Hindlimb muscle (tissue), 1 donor: ENCODE measurements at places on chromosomes 4 and X.

DNA sequence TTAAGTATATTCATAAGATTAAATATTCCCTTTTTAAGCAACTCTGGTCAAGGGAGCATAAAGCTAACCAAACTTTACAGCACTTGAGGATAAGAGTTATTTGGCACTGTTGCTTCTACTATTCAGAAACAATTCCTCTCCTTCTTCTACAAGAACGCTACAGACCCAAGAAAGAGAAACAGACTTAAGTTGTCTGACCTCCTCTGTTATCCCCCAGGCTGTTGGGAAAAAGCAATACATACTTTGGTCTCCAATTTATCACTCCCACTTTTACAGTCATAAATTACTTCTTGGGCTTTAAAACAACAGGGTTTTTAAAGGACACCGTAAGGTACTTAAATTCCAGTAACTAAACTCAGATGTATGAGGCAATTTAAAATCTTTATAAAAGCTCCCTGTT is 147.4 kb downstream of the COL25A1 start:
- DNase-seq = no peak

GRCh38 chrX:458631-459061 is 71.9 kb upstream of the PPP2R3B start:
- DNase-seq = no peak

DNA sequence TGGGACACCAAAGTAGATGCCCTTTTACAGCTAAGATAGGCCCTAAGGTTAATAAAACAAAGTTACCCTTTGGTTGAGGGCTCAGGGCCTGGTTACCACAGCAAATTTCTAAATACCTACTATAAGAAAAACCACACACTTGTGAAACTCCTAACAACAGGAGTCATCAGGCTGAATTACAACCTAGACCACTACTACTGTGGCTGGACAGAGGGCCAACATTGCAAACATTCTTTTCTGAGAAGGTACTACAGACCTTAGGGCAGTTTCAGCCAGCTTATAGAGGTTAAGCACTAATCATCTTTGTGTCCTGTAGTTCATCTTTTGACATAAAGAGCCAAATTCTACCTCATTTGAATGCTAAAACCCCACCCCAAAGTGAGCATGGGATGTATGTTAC is 504.0 kb downstream of the RAPGEF2 start:
- no peak for DNase-seq

GRCh38 chr4:87326460-87326859 is 3.8 kb upstream of the HSD17B13 start:
- no peak for DNase-seq

DNA sequence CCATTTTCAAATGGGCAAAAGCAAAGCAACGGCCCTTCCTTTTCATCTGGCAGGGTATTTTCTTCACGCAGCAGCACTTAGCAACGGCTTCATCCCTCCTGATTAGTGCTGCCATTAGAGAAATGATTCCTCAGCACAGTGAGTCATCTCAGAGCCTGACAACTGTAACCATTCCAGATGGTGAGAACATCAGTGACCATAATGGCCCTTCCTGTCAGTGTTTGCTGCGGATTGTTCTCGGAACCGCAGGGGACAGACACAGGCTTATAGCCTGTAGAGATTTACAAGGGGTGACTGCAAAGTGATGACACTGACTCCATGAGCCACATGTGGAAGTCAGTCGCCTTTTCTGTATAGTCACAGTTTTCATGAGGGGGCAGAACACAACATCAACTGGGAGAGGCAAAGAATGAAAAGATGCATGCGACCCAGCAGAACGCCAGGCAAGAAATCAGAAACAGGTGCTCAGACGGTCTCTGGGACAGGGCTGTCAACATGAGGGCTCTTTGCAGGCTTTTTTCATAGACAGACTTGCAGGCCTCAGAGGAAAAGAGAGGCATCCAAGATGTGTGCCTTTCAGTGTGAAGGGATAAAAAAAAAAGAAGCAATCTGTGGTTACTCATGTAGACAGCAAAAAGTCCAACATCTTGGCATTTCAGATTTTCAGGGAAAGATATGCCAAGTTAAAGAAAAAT is 69.9 kb upstream of the FBXW7 start:
- peak; percentile 42 for DNase-seq

- DNase-seq = no peak
These were observed 31.9 kb downstream of the SLC16A2 start for GRCh38 chrX:74453178-74453577.

- DNase-seq = no peak
These were observed 21.5 kb downstream of the HHIP start for GRCh38 chr4:144667500-144667899.

DNA sequence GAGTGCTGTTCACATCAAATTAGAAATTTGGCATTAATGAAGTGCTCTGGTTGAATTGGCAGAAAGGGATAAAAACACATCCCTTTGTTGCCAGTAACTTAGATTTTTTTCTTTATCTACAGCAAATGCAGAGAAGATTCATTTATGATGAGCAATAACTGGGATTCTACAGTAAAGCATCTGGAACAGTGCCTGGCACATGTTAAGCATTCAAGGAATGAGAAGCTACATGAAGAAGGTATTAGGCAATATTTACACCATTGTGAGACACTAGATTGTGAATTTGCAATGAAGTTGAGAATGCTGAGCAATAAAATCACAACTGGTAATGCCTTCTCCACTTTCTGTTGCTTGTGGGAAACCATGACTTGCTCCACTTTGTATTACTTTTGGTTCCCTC is 33.5 kb downstream of the PCDH19 start:
- no peak for DNase-seq

DNA sequence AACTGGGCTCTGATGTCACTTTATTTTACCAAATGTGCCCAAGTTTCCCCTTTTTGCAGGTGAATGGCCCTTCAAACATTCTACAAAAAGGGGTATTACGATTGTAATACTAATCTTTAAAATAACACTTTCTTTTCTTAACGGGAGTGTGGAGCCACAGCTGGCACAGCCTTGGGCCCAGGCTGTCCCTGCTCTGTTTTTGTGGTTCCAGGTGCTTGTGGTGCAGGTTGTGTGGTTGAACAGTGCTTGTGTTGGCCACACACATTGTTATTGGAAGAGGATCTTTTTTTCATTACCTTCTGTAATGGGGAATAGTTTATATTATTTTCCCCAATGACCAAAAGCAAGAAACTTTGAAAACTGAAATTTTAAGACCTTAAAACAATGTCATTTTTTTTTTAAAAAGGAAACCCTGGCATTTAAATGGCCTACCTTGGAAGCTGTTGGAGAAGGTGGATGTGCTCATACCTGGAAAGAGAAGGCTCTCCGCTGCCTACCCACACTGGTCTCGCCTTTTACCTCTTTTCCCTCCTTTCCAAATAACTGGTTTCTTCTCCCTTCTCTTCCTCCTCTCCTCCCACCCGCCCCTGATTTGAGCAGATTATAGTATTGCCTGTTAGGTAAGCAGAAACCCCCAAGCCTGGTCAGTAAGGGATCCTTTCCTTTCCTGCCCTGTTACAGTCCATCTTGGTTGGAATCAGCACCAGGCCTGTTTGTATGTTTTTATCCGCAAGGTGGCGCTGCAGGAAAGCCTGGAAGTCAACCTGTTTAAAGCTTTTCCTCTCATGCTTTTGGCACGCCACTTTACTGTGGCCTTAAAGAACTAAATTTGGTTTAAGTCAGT is 28.6 kb downstream of the HADH start:
- peak; percentile 81 for DNase-seq

- DNase-seq = no peak
These were observed 104.1 kb downstream of the ASB9 start for GRCh38 chrX:15165832-15166231.

DNA sequence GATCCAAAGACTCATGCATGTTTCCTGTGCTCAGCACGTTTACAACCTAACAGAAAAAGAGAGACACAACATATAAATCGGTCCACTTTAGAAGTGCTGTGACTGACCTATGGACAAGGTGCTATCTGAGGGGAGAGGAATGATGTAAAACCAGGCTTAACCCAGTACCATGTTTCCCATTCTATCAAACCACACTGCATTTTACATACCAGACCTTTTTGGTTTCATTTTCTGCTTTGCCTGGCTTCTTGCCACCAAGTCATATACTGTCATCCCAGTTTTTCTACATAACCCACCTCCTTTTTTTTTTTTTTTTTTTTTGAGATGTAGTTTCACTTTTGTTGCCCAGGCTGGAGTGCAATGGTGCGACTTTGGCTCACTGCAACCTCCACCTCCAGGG is 82.2 kb downstream of the KLF8 start:
- DNase-seq = no peak

DNA sequence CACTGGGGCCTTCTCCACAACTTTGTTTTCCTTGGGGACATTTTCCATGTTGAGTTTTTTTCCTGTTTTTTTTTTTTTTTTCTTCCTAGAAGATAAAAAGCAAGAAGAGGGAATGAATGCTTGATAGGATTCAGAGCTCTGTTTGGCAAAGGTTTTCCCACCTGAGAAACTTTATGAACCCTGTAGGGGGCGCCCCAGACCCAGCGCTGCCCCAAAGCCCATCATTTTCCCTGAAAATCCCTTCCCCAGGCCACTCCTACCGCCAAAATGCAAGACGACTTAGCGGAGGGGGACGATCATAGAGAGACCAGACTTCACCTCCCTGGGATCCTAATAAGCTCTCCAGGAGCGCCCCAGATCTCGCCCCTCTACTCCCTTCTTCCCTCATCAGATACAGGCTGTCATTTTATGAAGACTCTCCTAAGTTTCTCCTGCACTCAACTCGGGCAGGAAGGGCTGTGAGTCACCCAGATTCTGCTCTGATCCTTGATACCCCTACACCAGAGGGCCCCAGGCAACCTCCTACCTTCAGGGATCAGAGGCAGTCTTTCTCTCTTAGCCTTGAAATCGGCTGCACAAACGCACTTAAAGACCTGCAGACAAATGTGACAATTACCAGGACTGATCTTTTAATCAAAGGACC is 1.4 kb downstream of the BEX5 start:
- DNase-seq = no peak

DNA sequence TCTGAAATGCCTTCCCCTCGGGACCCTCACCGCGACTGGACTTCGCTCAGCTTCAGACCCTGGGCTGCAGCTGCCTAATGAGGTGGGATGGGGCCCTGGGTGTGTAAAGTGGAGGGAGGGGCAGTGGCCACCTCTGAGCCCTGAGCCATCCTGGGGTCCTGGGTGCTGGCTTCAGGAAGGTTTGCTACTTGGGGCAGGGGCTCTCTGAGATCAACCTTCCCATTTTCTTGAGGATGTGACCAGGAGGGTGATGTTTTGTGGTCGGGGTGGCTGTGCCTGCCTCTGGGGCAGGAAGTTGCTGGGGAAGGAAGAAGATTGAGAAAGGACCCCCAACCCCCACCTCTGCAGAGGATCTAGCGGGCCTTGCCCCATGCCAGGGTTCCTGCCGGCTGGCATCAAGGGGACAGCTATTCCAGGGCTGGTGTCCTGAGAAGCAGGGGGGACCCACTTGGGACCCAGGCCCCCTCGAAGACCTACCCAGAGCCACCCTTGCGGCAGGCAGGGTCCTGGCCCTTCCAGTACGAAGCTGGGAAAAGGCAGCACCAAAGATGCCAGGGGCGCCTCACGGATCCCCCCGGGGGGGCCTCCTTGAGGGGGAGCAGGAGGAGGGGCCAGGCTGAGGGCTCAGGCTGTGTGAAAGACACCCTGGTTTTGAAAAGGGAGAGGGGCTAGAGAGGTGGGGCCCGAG is 6.5 kb downstream of the SH3BP2 start:
- no peak for DNase-seq

- DNase-seq = peak; percentile 78
These were observed at the start of gene GPRASP3 for GRCh38 chrX:102720237-102721168. Gene GPRASP3, plus strand, starts transcription at chrX:102720743. Its CDS starts 28,253 bp downstream, at chrX:102748996.

- DNase-seq = peak; percentile 68
These were observed at the start of gene PRICKLE3 for GRCh38 chrX:49186125-49187027. Gene PRICKLE3, minus strand, starts transcription at chrX:49186373. Its CDS starts 76 bp downstream, at chrX:49186297.

DNA sequence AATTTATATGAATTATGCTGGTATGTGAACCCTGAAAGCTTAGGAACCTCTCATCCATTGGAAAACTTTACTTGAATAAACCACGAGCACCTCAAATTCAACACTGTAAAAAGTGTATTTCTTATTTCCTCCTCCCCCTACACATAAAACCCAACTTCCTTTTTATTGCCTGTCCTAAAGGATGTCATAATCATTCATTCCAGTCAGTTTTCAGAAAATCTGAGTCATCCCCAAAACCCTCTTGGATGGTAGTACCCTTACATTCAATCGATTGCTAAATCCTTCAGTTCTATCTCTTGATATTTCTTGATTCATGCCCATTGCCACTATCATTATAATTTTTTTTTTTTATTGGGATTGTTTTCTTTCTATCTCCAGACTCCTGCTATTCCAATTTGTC is 91.1 kb upstream of the ATP8A1 start:
- DNase-seq = no peak

DNA sequence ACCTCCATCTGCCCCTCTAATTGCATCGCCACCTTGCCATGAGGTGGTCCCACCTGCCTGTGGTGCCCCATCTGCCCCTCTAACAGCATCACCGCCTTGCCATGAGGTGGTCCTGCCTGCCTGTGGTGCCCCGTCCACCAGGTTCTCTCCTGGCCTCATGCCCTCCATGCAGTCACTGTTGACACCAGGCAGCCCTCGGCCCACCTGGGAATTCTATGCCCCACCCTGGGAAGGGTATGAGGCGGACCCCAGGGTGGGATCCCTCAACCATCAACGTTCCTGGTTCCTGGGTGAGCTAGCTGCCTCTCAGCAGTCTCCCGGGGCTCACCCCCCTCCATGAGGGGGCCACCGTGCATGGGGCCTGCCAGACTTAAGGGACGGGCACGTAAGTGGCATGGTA is 38.9 kb downstream of the ACOX3 start:
- DNase-seq = no peak

DNA sequence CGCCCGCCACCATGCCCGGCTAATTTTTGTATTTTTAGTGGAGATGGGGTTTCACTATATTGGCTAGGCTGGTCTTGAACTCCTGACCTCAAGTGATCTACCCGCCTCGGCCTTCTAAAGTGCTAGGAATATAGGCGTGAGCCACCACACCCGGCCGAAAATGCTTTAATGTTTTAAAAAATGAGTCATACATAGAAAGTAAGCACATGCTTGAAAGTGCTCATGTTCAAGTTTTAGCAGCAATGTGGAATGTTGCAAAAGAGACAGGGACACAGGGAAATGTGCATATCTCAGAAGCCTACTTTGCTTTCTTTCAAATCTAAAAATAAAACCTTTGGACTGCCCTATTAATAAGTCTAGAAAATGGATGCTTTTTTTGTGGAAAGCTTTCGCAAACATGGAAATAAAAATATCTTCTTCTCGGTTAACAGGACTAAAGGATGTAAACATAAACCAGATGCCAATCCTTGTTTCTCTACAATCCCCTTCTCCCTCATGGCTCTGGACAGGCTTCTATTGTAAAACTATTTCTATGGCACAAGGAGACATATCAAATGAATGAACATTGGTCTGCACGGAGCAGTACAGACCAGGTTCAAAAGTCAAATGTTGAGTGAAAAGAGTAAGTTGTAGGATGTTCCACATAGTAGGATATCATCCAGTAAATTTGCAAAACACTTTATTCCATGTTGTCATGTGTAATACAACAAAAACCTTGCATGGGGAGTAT is 15.0 kb downstream of the MECP2 start:
- no peak for DNase-seq
